Stimulated activated CD8-positive, alpha-beta memory T cell treated with anti-CD3 and anti-CD28 coated beads, Interleukin-7, amount 100 ng/mL, for 24 hours (primary cell): ENCODE measurements at places on chromosomes 7 and 10.

DNA sequence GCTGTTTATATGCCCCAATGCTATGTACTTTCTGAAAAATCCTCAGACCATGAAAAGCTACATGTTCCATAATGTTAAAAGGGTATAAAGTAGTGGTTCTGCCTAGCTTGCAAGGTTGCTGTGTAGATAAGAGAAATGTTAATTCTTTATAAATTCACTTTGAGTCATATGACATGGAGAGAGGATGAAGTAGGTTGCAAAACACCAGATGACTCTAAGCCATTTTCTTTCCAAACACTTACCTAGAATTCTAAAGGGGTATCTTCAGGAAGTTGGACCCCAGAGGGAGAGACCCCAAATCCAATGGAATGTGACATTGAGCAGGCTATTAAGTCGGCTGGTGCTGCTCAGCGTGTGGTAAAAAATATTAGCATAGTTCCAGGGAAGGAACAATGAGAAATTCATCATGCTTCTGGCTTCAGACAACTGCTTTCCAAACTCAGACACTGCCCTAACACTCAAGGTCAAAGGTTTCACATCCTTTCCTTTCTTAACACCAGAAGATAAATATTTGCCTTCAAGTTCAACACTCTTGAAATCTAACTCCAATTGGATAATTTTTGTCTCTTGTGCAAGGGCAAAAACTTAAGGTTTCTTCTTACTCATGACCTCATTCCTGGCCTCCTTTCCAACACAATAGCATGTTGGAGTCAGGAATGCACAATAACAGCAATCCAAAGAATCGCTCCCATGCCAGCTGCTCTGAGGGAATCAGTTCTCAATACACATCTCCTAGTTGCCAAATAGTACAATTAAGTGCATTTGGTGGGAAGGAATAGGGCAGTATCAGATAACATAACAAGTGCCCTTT is 100.7 kb upstream of the AFAP1L2 start:
- no peak for DNase-seq

DNA sequence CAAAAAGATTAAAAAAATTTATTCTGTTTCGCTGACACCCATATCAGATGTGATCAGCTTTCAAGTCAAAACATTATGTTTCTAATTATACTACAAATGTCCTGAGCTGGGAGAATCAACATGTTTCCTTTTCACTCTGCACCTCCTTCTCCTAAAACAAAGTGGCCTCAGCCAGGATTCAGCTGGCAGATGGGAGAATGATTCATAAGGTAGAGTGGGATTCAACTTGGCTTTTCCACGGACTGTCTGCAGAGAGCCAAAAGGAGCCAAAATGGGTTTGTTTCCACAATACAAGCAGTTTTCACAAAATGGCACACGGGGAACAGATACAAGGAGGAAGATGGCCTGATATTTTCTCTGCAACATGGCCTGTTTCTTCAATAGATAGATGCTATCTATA is 376.5 kb upstream of the PRKCQ start:
- no peak for DNase-seq

DNA sequence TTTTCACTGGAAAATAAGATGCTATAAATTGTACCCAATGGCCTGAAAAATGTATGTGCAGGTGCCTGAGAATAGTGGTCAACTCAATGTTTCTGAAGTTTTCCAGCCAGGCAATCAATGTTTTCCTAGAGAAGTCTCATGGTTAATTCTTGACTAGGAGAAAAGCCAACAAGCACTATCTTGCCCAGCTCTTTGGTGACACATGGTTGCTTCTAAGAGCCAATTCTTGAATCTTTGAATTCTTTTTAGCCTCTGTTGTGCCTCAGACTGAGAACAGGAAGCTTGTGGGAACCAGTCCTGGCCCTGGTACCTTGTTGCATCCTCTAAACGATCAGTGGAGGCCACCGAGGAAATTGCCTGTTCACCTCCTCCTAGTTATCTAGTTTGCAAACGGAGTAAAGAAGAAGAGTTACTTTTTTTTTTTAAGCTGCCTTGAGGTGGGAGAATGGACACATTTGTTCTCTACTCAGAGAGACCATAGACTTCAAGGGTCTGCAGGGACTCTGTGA is 144.0 kb upstream of the MKLN1 start:
- DNase-seq, result no peak

DNA sequence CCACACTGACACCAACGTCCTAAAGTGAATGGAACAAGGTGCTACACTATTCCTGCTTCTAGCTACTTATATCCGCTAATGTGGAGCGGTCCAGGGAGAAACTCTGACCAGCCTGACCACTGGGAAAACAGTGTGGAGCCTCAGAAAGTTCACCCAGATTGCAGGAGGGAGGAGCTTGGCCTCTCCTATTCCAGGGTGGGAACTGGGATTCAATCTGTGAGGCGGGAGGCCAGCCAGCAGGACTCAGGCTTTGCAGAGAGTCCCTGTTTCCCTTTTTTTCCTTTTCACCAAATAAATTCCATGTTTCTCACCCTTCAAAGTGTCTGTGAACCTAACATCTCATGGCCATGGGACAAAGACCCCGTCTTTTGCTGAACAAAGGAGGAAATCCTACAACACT is 86.4 kb upstream of the SEMA3C start:
- no peak for DNase-seq

DNA sequence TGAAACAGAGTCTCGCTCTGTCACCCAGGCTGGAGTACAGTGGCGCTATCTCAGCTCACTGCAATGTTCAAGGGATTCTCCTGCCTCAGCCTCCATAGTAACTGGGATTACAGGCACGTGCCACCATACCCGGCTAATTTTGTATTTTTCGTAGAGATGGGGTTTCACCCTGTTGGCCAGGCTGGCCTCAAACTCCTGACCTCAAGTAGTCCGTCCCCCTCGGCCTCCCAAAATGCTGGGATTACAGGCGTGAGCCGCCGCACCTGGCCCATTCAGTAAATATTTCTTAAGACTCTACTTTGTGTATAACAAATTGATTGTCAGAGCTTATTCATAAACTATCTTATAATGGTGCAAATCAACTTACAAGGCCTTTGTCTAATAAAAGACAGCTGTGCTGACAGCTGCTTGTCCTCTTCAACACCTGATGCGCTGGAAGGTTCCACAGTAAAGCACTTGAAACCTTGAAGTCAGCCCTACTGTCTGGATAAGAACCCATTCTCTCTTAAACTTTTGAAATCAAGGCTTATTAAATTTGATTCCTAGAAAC is 14.7 kb downstream of the ECHDC3 start:
- DNase-seq, result no peak

DNA sequence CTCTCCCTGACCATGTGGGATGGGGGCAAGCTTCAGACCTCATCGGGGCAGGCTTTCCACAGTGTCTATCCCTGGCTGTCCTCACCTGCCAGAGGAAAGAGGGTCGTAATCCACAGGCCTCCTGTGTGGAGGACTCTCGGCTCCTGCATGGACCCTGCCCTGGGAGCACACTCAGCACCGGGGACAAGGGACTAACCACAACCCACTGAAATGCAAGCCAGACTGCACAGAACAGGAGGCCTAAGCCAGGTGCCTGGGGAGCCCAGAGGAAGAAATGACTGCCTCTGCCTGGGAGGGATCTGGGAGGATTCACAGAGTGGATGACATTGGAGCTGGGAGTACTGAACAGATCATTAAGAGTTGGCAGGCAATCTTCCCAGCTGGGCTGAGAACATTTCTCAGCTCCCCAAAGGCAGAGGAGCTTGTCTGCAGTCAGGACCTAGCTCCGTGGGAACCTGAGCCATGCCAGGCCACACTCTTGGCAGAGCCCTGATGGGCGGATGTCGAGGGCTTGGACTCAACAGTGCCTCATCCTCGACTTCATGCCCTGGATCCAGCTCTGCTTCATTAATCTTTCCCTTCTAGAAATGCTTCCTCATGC is 213.4 kb downstream of the USP6NL start:
- DNase-seq, result no peak

- no peak for DNase-seq
These were observed 748.4 kb upstream of the PHF14 start for GRCh38 chr7:10225275-10225674.

GRCh38 chr10:55001422-55001821 is 200.4 kb upstream of the PCDH15 start:
- DNase-seq, result no peak
